ENCODE measurements at places on chromosomes 7 and 10. TPM values are rescaled to one million over a fixed set of nuclear protein-coding genes. Genes with fewer than 3 reads are reported as not detected.

The CYP26C1 gene
- total RNA-seq: 1.1 TPM

DNA sequence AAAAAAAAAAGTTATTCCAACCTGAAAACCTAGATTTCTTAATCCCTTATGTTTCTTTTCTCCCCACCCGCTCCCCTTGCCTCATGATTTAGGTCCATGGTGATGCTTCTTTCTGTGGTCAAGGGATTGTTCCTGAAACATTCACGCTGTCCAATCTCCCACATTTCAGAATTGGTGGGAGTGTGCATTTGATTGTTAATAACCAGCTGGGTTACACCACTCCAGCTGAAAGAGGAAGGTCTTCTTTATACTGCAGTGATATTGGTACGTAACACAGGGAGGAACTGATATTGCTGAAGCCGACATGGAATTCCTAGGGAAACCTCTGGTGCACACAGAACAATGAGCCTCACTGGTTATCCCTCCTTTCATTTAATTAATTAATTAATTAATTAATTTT, 22.7 kb downstream of the DHTKD1 start:
- H3K4me3 ChIP-seq: no peak overlapping the region
- no peaks in the 10 kb centered on the region for H3K27me3 ChIP-seq
- H3K4me1 ChIP-seq: no peaks in the 10 kb centered on the region
- no peak overlapping the region for H3K27ac ChIP-seq
- no peaks in the 10 kb centered on the region for H3K36me3 ChIP-seq

The LAMB1 gene
- total RNA-seq: 204 TPM

The PILRA gene
- 4.8 TPM for total RNA-seq

The PCDH15 gene
- total RNA-seq: 0.18 TPM

- H3K4me1 ChIP-seq: peaks cover 82% of the 10 kb centered on the region
- H3K36me3 ChIP-seq: peaks cover 4% of the 10 kb centered on the region
- peak overlapping the region; percentile 32 for H3K4me3 ChIP-seq
- H3K27ac ChIP-seq: peak overlapping the region; percentile 99
- no peaks in the 10 kb centered on the region for H3K27me3 ChIP-seq
Observed at GRCh38 chr10:119667562-119668328, 16.6 kb downstream of the BAG3 start.

GRCh38 chr7:4123823-4124222, 558.3 kb upstream of the FOXK1 start:
- H3K4me1 ChIP-seq: no peaks in the 10 kb centered on the region
- DNase-seq: no peak
- no peaks in the 10 kb centered on the region for H3K36me3 ChIP-seq
- H3K27me3 ChIP-seq: no peaks in the 10 kb centered on the region
- no peak overlapping the region for H3K27ac ChIP-seq

GRCh38 chr7:48154792-48155413, 16.4 kb upstream of the ABCA13 start:
- peak; percentile 54 for DNase-seq
- no peaks in the 10 kb centered on the region for H3K27me3 ChIP-seq
- no peaks in the 10 kb centered on the region for H3K36me3 ChIP-seq

The SFRP5 gene
- 0.64 TPM for total RNA-seq
